ENCODE measurements at places on chromosomes 13 and 19. TPM values are rescaled to one million over a fixed set of nuclear protein-coding genes. Genes with fewer than 3 reads are reported as not detected.

GRCh38 chr19:50510700-50511068, 307 bp downstream of the JOSD2 start:
- peaks cover 6% of the 10 kb centered on the region for H3K4me1 ChIP-seq
- peak overlapping the region; percentile 80 for H3K4me3 ChIP-seq
- H3K27ac ChIP-seq = peak overlapping the region; percentile 92
- H3K27me3 ChIP-seq = no peaks in the 10 kb centered on the region
- no peaks in the 10 kb centered on the region for H3K36me3 ChIP-seq

GRCh38 chr13:52707375-52707774, 32.2 kb downstream of the CNMD start:
- no peak overlapping the region for H3K27ac ChIP-seq
- H3K27me3 ChIP-seq = no peaks in the 10 kb centered on the region
- no peak overlapping the region for H3K4me3 ChIP-seq

DNA sequence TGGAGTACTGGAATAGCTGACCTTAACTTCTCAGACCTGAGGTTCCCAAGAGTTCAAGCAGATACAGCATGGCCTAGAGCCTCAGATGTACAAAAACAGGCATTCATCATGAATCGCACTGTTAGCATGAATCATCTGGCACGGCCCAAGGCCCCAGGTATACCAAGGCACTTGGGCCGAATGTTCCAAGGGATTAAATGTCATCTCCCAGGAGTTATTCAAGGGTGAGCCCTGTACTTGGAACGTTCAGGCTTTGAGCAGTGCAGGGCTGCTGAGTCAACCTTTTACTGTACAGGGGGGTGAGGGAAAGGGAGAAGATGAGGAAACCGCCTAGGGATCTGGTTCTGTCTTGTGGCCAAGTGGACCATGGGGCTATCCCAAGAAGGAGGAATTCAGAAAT, 6.3 kb downstream of the KLK3 start:
- no peak overlapping the region for H3K27ac ChIP-seq
- H3K36me3 ChIP-seq = no peaks in the 10 kb centered on the region
- no peak for DNase-seq

GRCh38 chr13:50636007-50636704, 207.3 kb downstream of the DLEU7 start:
- H3K27me3 ChIP-seq = no peaks in the 10 kb centered on the region
- DNase-seq = no peak
- no peaks in the 10 kb centered on the region for H3K36me3 ChIP-seq
- peak overlapping the region; percentile 73 for H3K27ac ChIP-seq

DNA sequence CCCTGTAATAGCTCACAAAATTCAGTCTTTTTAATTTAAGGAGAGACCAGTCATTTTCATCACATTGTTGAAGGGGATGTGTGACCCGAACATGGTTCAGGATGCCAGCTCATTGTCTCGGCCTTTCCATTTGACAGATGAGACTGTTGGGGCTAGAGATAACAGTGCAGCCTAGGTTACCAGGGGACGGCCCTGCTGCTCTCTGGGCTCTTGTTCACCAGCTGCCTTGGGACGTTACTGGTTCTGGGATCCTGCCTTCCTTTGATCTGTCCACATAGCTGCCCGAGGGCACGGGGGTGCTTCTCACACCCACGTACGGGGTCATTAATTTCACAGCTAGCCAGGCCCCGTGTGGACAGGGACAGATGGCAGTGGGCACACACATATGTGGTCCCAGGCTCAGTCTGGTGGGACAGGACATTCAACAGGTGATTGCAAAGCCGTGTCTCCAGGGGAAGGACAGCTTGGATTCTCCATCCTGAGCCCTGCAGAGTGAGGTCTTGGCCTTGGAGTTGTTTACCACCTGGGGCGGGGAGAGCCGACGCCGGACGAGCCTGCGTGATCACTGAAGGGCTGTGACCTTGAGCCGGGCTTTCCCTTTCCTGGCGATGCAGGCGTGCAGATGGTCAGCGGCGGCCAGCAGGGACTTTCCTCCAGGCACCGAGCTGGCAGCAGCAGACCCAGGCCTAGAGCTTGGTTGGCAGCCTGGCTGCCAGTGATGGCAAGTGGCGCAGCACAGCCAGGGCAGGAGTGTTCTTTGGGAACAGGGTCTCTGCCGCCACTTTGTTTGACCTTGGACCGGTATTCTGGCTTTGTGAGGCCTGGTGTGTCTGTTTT, 26.7 kb upstream of the NPAS1 start:
- peaks cover 3% of the 10 kb centered on the region for H3K4me1 ChIP-seq
- H3K4me3 ChIP-seq = no peak overlapping the region
- no peak for DNase-seq

DNA sequence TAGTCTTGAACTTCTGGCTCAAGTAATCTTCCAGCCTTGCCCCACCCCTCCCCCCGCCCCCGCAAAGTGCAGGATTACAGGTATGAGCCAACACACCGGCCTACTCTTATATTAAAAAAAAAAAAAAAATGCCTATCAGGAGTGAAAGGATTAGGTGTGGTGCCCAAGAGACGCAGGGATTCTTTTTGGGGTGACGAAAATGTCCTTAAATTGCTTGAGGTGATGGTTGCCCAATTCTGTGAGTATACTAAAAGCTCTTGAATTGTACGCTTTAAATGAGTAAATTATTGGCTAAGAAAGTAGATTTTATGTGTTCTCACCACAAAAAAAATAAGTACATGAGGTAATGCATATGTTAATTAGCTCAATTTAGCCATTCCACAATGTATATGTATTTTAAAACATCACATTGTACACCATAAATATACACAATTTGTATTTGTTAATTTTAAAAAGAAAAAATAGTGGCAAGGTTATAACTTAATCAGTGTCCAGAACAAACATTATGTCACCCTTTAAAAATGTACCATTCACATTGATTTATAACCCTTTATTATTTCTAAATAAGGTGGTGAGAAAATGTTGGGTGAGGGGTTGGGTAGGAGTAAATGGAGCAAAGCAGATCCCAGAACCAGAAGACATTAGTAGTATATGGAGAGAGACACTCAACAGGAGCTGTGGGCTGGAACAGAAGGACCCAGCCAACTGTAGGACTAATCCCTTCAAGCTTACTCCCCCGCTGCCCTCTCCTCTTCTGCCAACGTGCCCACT, 3.9 kb downstream of the IGSF23 start:
- H3K27me3 ChIP-seq = no peaks in the 10 kb centered on the region
- no peak for DNase-seq
- H3K4me3 ChIP-seq = no peak overlapping the region
- no peak overlapping the region for H3K27ac ChIP-seq

DNA sequence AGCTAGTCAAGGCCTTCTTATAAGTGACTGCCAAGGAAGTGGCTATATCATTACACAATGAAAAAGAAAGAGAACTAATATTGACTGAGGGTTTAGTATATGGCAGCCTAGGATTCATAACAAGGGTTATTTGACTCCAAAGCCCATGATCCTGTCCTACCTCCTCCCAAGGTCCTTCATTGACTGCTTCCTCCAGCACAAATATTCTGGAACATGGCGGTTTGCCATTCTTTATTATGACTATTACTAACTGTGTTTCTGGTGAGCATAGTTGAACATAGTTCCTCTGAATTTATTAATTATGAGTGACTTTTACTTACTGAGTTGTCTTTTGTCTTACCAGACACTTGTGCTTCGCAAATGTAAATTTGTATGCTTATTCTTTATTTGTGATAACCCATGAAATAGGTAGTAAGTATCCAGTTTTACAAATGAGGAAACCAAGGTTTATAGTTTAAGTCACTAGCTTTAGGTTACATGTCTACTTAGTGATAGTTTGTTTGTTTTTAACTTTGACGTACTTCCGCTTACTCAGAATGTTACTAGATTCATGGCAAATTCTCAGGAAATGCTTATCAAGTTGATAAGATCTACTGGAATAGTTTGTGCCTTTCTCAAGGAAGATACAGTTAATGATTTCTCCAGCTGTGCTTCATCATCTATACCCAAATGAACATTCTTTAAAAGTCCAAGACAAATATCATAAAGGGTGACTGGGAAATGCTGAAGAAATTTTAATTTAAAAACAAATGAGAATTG, 15.5 kb upstream of the DCLK1 start:
- H3K27me3 ChIP-seq = no peaks in the 10 kb centered on the region
- no peak overlapping the region for H3K27ac ChIP-seq
- H3K36me3 ChIP-seq = no peaks in the 10 kb centered on the region

- no peak overlapping the region for H3K27ac ChIP-seq
- H3K4me3 ChIP-seq = peak overlapping the region; percentile 35
- H3K27me3 ChIP-seq = peaks cover 92% of the 10 kb centered on the region
- DNase-seq = peak; percentile 49
- peaks cover 6% of the 10 kb centered on the region for H3K4me1 ChIP-seq
- no peaks in the 10 kb centered on the region for H3K36me3 ChIP-seq
Measured at GRCh38 chr19:50817941-50818858, 5.4 kb downstream of the KLK1 start.

GRCh38 chr19:21587117-21587461, 81.7 kb downstream of the ZNF429 start:
- H3K36me3 ChIP-seq = peaks cover 15% of the 10 kb centered on the region
- no peak for DNase-seq
- peak overlapping the region; percentile 82 for H3K4me3 ChIP-seq
- H3K27ac ChIP-seq = peak overlapping the region; percentile 86

The DAPK3 gene
- total RNA-seq = 105 TPM
